ENCODE measurements at places on chromosomes 3 and 15.

- no peak for DNase-seq
These were observed 2.5 kb downstream of the CD86 start for GRCh38 chr3:122057671-122058070.

DNA sequence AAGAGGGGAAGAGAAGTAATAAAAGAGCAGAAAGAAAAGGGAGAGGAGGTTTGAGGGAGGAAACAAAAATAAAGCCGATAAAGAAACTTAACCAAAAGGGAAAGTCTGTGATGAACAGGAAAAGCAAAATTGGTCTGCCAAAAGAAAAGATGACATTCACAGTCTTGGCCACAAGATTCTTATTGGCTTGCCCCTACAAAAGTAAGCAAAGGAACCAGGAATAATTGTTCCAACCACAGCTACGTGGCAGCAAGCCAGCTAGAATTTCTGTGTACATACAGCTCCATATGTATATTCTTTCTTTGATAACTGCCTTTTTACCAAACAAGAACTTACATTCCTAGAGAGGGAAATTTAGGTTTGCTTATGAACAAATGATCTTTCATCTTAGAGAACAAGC lies 79.6 kb downstream of the MLH1 start:
- DNase-seq, result peak; percentile 92

- no peak for DNase-seq
These were observed 49.1 kb downstream of the CYP19A1 start for GRCh38 chr15:51289290-51289689.

DNA sequence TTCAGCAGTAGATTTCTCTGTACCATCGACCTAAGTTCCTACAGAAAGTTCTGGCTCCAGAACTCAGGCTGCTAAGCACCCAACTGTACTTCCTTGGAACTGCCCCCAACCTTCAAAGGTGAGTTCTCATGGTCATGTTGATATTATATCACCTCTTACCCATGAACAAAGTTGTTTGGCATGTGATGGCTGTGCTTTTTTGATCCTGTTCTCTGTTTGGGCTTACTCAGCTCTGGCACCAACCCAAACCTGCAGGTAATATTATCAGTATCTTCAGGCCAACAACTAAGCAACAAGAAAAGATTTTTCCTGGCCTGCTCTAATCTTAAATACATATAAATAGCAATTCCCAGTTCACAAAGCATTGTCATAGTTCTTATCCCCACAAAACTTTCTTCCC lies 318.7 kb upstream of the LMCD1 start:
- DNase-seq, result no peak

- DNase-seq, result peak; percentile 45
These were observed 27.3 kb downstream of the DUT start for GRCh38 chr15:48358229-48359152.

DNA sequence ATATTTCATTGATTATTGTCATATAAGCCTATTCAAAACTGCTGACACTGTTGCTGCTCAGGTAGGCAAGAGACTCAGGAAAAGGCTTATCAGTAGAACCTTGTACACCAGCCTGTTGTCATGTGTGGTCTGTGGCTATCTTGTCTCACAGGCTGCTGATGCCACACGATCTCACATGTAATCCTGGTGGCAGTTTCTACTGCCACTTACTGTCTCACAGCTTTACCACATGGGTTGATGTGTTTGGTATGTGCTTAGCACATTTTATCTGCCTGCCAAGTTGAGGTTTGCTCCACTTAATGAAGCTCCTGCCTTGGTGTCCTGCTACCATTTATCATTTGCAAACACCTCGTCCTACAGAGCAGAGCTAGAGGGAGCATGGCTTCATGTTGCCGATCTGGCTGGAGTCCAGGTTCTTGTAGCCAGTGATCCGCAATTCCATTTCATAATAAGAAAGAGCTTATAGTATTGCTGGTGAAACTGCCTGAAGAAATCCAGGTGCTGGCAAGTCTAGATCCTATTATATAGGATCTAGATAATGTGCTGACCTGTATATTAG lies 637.9 kb downstream of the NLGN1 start:
- no peak for DNase-seq

DNA sequence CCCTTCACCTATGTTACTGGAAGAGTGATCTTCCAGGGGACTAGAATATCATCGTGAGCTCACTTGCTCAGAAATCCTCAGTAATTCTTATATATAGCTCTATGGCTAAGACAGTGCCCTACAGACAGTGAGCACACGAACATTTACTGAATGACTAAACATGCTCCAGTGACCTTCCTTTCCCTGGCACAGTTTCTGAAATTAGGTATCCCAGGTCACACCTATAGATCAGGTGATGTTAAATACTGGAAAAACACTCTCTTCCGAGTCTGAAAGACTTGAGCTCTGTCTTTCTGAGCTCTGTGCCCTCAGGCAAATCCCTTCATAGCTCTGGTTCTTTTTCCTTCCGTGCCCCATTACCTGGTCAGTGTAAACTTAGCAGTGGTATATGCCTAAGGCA lies 239.4 kb upstream of the LRIG1 start:
- no peak for DNase-seq

GRCh38 chr3:25747033-25747432 lies 36.2 kb downstream of the NGLY1 start:
- no peak for DNase-seq

DNA sequence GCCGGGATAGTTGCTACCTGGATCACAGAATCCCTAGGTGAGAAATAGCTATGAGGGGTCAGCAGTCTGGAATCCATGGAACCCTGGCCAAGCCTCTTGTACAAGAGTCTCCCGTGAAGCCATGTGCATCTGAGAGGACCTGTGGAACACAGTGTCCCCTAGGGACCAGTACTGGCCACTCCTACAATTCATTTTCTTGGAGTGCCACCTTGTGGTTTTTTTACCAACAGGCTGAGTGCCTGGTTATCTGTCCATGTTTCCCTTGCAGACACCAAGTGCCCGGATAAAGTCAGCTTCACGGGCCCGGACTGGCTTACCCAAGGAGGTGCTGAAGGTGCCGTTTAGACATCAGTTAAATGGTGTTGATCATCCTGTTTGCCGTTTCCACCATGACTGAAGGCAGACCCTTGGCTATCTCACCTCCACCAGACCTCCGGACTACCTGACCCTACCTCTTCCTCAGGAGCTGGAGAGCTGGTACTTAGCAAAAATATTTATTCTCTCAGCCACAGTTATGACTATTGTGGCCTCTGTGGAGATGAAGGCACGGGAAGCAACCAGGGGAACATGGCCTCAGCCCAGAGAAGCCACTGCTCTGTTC lies 93.9 kb downstream of the RBPMS2 start:
- DNase-seq, result peak; percentile 52

- no peak for DNase-seq
These were observed 22.6 kb upstream of the MASP1 start for GRCh38 chr3:187314176-187314575.

- DNase-seq, result peak; percentile 1
These were observed 556 bp downstream of the CHP1 start for GRCh38 chr15:41231422-41232226.

- DNase-seq, result peak; percentile 36
These were observed 985 bp downstream of the TRPC1 start for GRCh38 chr3:142724682-142725356.

DNA sequence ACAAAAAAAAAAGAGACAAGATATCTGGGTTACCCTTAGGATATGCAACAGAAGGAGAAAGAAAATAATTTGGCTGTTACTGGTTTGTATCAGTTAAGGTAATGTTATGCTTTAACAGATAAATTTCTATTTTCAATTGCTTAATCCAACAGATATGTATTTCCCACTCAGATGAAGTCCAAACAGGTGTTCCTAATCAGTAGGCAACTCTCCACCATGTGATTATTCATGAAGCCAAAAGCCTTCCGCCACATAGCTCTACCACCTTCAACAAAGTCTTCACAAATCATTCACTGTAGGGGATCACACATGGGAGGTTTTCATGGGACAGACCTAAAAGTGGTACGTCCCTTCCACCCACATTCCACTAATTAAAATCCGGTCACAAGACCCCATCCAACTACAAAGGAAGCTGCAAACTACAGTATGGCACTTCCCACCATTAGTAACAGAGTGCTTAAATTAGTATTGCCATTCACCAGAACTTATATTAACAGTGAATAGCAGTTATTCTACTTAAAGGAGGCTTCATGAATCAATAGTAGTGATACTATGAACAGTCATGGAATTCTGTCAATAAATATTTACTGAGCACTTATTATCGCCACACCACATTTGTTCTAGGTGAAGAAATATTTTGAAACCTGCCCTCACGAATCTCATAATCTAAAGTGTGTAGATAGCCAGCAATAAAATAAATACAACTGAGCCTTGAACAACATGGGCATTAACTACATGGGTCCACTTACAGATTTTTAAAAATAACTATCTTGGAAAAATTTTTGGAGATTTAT lies 66.5 kb downstream of the SFMBT1 start:
- no peak for DNase-seq

- no peak for DNase-seq
These were observed 92.3 kb downstream of the ADAMTSL3 start for GRCh38 chr15:83746231-83746630.

DNA sequence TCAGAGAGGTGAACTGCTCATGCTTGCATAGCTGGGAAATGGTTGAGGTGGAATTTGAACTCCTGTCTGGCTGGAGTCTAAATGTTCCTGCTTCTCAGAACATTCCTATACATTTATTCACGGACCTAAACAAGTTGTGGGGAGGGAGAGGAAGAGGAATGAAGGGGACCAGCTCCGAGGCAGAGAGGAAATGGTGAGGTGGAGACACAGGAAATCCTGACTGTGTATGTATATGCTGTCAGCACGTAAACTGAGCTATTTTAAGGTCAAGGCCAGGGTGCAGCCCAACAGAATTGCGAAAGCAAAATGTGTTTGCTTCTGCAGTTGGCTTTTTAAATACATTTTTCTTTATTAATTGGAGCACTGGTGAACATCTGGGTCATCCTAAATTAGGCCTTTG lies 74.1 kb upstream of the POMGNT2 start:
- peak; percentile 77 for DNase-seq

DNA sequence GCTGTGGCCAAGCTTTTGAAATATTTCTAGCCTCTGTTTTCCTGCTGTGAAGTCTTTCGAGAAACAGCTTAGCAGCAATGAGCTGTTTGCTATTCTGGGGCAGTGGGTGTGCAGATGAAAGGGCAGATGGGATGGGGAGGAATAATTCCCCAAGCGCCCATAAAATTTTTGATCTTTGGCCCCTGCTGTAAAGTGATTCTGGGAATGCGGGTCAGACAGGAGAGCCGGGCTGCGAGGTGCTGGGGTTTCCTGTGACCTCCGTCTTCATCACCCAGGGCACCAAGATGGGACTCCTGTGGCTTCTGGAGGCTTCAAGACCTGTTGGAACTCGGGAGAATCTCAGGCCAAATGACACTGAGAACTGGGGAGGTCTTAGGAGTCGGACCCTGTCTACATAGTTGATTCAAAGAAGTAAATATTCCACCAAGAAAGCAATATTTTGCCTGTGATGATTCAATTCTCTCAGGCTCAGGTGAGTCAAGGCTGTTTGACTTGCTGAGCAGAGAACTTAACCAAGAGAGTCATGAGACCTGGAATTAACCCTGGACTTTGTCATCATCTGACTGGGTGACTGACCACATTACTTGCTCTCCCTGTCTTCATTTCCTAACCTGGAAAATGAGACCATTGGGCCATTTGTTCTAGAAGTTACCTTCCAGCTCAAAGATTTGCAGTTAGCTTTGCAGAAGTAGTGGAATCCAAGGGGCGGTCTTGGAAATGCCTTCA lies 86.4 kb downstream of the POLR2M start:
- no peak for DNase-seq

DNA sequence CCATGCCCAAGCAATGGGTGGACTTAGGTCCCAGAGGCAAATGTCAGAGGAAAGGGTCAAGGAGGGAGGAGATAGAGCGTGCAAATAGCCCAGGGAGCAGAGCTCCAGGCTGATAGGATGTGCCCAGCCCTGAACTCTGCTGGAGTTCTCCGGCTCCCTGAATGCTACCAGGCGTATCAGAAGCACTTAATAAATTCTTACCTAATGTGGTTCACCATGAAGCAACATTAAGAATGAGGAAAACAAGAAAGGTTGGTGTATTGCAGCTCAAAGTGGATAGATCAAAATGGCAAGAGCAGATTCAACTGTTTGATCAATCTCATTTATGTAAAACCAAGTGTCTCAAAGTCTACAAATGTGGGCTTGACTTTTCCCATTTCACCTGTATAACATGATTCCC lies 38.3 kb downstream of the PXYLP1 start:
- no peak for DNase-seq

DNA sequence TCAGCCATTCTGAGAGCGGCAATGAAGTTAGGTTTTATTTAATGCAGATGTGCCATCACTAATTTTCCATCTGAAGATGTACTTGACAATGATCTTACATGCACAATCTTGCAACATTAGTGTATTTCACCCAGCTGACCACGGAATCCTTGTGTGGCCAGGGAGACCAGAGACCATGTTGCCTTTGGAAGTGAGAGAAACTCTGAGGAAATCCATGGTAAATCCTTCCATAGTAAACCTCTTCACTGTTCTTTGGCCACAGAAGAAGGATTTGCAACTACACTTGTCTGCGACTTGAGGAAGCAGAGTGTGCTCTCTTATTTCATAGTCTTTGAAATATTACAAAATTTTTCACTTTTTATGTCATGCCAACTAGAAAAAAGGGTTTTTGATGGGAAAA lies 128.4 kb upstream of the IGSF10 start:
- peak; percentile 45 for DNase-seq

DNA sequence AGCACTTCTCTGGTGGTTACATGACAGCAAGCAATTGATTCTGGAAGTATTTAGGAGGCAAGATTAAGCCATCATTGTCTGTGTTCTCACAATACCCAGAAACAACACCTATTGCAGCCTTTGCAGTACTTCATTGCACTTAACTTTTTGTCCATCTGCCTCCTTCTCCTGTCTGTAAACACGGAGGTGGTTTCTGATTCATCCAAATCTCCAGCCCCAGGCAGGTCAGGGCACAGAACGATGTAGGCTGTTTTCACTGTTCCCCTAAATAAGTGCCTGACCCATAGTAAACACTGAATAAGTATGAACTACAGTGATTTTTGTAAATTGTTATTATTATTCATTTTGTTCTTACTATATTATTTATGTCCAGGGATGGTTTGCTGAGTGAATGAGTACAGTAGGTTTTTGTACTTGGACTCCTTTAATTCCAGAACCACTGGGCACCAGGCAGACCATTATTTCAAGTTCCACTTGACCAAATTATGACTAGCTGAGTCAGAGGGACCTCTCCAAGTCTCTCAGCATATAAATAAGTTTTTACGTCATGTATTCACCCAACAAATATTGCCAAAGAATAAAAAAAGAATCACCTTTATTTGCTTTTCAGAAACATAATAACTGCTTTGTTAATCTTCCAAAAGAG lies 283.3 kb upstream of the TRIM42 start:
- DNase-seq, result no peak

DNA sequence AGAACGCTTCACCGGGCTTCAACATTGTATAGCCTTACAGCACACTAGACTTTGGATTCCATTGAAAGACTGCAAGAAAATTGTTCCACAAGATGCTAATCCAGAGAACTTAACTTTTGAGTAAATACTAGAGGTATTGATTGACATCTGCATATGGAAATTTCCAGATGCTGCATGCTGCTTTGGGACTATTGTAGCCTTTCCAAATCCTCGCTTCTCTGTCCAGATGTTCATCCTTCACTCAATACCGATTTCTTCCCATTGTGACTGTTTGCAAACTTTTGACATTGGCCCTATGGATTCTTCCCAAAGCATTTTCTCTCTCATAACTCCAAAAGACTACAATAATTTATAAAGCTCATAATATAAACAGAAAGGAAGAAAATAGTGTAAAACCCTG lies 41.4 kb downstream of the COL6A6 start:
- no peak for DNase-seq

GRCh38 chr3:139505829-139506386 lies 29.6 kb upstream of the RBP2 start:
- no peak for DNase-seq

GRCh38 chr15:73183071-73183470 lies 130.8 kb downstream of the NEO1 start:
- no peak for DNase-seq

- no peak for DNase-seq
These were observed 51.0 kb downstream of the PLCL2 start for GRCh38 chr3:16935781-16936180.

Measured in fibroblast of skin of scalp (primary cell).